ENCODE measurements at places on chromosomes 1 and 21. TPM values are rescaled to one million over a fixed set of nuclear protein-coding genes. Genes with fewer than 3 reads are reported as not detected.

CYP4B1 gene
- not detected for total RNA-seq

CYP2J2 gene
- 0.09 TPM for total RNA-seq

VANGL2 gene
- not detected for total RNA-seq

HPCA gene
- total RNA-seq, result not detected

GJA9 gene
- 0.09 TPM for total RNA-seq

PLA2G2D gene
- total RNA-seq, result not detected

ZBTB8A gene
- 7.1 TPM for total RNA-seq

MTARC2 gene
- total RNA-seq, result 2.0 TPM

CNR2 gene
- under 0.01 TPM for total RNA-seq

HSD3B1 gene
- total RNA-seq, result not detected

ATP5PO gene
- 107 TPM for total RNA-seq

GNG4 gene
- not detected for total RNA-seq

BMP8B gene
- total RNA-seq, result not detected

NGF gene
- 20.2 TPM for total RNA-seq

KIF17 gene
- total RNA-seq, result 3.0 TPM

CAPN8 gene
- total RNA-seq, result not detected

GPBP1L1 gene
- 119 TPM for total RNA-seq

HPCAL4 gene
- under 0.01 TPM for total RNA-seq

SLC9C2 gene
- not detected for total RNA-seq

CASZ1 gene
- total RNA-seq, result not detected

MEX3A gene
- total RNA-seq, result 0.90 TPM

CTSS gene
- total RNA-seq, result 31.6 TPM

CAPN2 gene
- total RNA-seq, result 481 TPM

HAO2 gene
- total RNA-seq, result not detected

KRTAP22-1 gene
- total RNA-seq, result not detected

APOBEC4 gene
- not detected for total RNA-seq

HES3 gene
- not detected for total RNA-seq

AKNAD1 gene
- total RNA-seq, result 0.27 TPM

SH2D5 gene
- total RNA-seq, result 1.6 TPM

TMEM200B gene
- 9.5 TPM for total RNA-seq

COL11A1 gene
- 0.45 TPM for total RNA-seq

UBL4B gene
- total RNA-seq, result not detected

HHIPL2 gene
- total RNA-seq, result 0.18 TPM

Data from fibroblast of the aortic adventitia (primary cell).